Stimulated activated CD4-positive, alpha-beta T cell treated with anti-CD3 and anti-CD28 coated beads, Interleukin-12 subunit alpha, Interleukin-12 subunit beta, amount 100 ng/mL, for 48 hours (primary cell): ENCODE measurements at places on chromosomes 2 and 18.

DNA sequence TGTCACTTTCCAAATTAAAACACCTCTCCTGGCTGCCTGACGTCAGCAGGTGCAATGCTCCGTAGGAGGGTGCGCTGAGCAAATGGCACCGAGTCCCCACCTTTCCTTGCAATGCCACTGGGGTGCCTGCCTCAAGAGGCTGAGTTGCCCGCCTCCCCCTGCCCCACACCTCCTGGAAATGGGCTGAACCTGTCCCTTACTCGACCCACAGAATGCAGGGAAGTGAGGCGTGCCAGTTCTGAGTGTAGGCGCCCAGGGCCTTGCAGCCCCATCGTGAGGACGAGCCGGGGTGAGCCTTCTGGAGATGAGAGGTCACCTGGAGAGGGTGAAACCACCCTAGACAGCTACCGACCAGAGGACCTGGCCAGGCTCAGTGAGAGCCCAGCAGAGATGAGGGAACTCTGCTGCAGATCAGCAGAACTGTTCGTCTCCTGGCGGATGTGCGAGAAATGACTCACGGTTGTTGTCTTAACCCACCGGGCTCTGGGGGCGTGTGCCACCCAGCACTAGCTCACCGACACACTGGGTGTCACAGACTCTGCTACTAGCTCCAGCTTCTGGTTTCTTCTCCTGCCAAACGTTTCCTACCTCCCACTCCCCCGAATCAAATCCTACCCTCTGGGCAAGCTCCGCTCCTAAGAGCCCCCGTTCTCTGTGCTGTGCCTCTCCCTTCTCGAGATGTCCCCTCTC is 168.7 kb upstream of the HDAC4 start:
- no peak for DNase-seq

GRCh38 chr2:238580486-238580885 is 153.8 kb downstream of the ASB1 start:
- DNase-seq, result no peak

DNA sequence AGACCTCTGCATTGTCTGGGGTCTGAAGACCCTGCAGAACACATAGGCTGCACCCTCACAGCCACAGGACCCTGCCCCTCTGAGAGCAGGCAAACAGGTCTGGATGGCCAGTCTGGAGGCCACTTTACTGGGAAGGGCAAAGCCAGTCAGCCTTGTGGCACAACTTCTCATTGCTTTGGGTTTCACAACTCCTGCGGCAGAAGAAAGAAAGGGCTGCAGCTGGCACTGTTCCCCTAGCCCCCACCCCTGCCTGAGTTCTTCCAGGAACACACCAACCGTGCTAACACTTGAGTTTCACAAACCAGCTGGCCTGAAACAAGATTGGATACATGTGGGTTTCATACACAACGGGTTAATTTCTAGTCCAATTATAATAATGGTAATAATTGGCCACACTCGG is 276.5 kb upstream of the MGAT5 start:
- DNase-seq, result no peak

- DNase-seq, result no peak
Measured at GRCh38 chr2:239984421-239985194, 40.5 kb downstream of the NDUFA10 start.

DNA sequence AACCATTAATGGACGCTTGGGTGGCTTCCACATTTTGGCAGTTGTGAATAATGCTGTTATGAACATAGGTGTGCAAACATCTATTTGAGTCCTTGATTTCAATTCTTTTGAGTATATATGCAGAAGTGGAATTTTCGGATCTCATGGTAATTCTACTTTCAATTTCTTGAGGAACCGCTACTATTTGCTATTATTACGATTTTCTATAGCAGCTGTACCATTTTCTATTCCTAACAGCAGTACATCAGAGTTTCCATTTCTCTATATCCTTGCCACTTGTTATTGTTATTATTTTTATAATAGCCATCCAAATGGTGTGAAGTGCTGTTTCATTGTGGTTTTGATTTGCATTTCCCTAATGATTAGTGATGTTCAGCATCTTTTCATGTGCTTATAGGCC is 69.5 kb downstream of the KIF5C start:
- DNase-seq, result no peak

DNA sequence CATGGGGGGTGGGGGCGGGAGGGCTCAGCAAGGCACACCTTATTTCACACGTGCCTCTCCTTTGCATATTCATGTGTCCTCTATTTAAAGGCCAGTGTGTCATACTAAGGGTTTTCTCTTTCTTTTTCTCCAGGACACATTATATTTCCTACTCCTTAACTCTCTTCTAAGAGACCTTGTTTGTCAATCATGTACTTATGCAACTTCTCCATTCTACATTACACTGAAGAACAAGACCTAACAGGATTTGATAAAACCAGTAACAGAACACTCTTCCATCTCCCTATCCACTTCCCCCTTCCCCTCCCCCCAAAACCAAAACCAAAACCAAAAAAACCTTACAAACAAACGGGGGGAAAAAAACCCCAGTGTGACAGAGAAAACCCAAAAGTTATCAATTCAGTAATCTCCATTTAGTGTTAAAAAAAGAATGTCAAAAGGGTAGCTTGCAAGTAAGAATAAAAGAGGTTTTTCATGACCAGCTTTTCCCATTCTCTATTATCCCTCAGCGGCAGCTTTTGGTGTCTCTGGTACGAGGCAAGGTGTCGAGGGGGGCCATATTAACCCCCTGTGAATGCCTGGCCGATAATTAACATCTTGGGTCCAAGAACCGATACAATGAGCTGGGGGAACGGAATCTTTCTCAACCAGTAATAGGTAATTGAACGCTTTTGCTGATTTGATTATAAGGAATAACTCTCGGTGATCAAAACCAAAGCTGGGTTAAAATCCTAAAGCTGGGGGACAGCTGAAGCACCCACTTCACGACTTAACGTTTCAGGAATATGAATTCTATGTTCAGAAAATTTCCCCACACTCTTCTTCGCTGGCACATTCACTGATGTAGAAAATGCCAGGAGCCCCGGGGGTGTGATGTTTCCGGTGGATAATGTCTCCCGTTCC is 191.0 kb upstream of the TCF4 start:
- DNase-seq, result no peak

GRCh38 chr2:145744541-145745386 is 1224.8 kb upstream of the ZEB2 start:
- no peak for DNase-seq

DNA sequence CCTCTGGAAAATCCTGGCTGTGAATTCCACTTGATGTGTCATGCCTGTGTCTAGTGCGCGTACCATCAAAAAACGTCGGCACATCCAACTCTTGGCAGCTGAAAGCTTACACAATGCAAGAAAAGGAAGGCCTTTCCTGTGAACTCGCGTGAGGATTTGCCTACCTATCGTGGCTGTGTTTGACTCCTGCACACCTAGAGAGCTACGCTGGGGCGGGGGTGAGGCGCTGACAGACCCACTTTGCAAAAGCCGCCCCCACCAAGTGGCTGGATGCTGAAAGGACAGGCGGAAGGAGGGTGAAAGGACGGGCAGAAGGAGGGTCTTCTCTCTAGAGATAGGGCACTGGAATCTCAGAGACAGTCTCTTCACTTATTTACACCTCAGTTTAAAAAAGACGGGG is 270.1 kb downstream of the EIPR1 start:
- DNase-seq, result no peak

GRCh38 chr2:223269386-223269785 is 217.4 kb downstream of the KCNE4 start:
- DNase-seq, result no peak

DNA sequence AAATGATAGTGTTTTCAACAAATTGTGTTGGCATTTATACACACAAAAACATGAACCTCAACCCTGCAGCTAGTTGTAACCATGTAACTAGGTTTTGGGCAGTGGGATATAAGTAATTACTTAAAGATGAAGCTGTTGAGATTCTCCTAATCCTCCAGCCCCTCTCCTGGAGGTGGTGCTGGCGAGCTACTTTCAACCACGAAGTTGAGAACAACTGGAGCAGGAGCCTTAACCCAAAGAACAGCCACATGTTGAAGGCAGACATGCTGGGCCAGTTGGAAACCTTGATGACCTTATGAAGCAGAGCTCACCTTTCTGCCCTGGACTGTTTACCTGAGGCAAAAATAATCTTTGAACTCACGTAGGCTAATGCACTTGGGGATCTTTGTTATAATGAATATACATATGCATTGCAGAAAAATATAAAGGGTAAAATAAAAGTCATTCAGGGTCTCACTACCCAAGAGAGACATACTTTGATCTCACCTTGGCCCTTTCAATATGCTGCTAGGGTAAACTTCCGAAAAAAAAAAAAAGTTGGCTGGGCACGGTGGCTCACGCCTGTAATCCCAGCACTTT is 89.6 kb upstream of the NPAS2 start:
- DNase-seq, result peak; percentile 25

DNA sequence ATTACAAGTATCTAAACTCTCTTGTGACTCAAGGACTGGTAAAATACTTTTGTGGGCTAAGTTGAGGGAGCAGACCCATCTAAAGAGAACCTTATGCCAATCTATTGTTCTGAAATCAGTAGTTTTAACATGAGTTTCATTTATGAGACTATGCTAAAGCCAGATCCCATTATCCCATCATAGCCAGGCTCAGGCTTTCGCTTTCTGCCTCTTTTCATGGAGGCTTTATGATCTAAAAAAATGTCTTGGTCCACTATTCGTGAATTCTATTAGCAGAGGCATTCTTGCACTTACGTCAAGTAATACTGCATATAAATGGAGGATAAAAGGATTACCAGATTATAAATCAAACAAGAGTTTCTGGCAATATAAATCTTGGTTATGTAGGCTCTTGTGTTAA is 1636.9 kb upstream of the ACVR2A start:
- no peak for DNase-seq

GRCh38 chr2:218990612-218991011 is 2.6 kb downstream of the CRYBA2 start:
- DNase-seq, result no peak

- DNase-seq, result no peak
Measured at GRCh38 chr2:49794396-49794795, 640.1 kb upstream of the FSHR start.

DNA sequence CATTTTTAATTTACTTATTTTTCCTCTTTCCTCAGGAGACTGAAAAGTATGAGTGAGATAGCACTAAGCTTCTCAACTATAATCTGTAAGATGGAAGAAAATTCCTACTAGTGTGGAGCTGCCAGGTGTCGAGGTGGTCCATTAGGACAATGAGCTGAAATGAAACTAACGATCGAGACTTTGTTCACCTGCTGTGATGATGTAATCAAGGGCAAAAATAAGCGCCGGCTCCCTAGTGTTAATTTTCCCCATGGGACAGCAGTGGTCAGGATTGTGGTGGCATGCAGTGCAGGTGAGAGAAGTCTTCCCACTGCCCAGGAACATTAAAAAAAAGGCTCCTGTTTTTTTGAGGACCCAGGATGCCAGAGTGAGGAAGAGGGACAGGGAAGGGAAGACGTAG is 859.1 kb upstream of the GCFC2 start:
- DNase-seq, result no peak

DNA sequence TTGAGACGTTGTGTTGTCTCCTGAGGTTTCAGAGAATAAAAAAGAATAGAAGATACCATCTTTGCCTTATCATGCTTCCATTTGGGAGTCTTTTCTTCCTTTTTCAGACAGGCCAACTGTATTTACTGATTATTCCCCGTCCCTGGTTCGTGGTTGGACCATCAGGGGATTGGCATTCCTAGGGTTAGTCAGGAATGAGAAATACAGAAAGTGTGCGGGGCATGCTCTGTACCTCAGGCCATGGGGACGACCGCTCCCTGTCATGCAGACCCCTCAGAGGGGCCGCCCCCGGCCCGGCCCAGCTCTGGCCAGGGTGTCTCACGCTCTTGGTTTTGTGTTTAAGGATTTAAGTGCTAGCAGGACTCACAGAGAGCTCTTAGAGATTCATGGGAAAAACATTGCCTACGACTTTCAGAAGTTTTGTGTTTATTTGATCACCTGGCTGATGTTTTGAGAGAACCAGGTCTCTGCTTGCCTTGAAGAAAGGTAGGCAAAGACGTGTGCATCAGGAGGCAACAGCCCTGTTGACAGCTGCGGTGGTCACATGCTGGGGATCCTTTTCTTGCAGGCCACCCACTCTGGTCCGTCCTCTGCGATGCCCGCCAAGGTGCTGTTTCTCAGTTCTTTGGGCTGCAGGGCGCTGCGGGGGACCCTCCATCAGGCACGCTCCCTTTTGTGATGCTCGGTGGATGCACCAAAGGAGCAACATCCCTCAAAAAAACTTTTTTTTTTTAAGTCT is 317.8 kb downstream of the AGAP1 start:
- DNase-seq, result no peak

GRCh38 chr2:212901604-212902275 is 249.7 kb downstream of the IKZF2 start:
- DNase-seq, result no peak

GRCh38 chr2:176388861-176389260 is 119.6 kb downstream of the MTX2 start:
- DNase-seq, result no peak

- DNase-seq, result no peak
Measured at GRCh38 chr2:186913870-186914269, 64.9 kb upstream of the ZSWIM2 start.

DNA sequence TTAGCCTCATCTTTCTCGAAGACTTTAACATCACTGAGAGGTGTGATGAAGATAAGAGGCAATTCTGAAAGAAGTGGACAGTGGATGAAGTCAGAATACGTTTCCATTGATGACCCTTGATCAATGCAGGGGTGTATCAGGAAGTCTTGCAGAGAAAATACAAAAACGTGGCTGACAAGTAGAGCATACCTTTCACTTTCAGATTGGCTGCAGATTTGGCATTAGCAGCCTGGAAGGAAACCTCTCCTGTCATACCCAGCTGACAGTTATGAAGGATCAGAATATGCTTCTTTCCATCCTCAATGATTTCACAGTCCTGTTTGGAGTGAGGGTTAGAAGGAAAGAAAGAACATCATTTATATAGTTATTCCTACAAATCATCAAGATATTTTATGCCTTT is 152.5 kb downstream of the PLEKHA3 start:
- no peak for DNase-seq

DNA sequence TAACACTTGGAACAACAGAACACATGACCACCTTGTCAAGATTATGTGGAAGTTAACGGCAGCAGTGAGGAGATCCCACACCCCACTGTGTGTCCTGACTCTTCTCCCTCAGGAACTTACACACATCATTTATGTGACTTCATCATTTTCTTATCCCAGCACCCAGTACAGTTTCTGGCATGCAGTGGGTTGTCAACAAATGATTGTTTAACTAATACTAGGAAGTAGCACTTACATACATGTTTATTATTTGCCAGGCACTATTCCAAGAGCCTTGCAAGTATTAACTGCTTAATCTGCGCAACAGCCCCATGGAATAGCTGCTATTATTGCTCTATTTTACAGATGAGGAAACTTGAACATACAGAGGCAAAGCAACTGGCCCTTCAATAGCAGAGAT is 391.5 kb downstream of the TXNL1 start:
- no peak for DNase-seq

DNA sequence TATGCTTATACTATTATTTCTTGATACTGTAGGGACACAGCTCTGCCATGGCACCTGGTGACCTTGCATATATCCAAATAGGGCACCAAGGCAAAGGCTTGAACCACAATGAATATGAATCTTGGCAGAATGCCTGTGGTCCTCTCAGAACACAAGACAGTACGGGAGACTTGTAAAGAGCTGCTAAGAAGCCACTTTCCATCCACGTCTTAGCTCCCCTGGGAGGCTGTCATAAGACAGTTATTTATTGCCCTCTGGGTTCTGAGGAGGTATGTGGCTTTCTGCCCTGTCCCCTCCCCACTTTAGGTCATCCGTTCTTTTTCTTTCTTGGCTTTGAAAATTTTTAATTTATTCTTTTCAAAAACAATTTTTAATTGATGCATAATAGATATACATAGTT is 29.8 kb upstream of the MRPL33 start:
- DNase-seq, result no peak
